ENCODE measurements at places on chromosomes 4 and X.

- no peak for DNase-seq
These were observed 249.4 kb upstream of the HTR2C start for GRCh38 chrX:114334473-114334982.

- DNase-seq, result no peak
These were observed 9.8 kb downstream of the PGRMC2 start for GRCh38 chr4:128277856-128278255.

GRCh38 chrX:150775569-150776350, 82.6 kb downstream of the MTMR1 start:
- DNase-seq, result no peak

DNA sequence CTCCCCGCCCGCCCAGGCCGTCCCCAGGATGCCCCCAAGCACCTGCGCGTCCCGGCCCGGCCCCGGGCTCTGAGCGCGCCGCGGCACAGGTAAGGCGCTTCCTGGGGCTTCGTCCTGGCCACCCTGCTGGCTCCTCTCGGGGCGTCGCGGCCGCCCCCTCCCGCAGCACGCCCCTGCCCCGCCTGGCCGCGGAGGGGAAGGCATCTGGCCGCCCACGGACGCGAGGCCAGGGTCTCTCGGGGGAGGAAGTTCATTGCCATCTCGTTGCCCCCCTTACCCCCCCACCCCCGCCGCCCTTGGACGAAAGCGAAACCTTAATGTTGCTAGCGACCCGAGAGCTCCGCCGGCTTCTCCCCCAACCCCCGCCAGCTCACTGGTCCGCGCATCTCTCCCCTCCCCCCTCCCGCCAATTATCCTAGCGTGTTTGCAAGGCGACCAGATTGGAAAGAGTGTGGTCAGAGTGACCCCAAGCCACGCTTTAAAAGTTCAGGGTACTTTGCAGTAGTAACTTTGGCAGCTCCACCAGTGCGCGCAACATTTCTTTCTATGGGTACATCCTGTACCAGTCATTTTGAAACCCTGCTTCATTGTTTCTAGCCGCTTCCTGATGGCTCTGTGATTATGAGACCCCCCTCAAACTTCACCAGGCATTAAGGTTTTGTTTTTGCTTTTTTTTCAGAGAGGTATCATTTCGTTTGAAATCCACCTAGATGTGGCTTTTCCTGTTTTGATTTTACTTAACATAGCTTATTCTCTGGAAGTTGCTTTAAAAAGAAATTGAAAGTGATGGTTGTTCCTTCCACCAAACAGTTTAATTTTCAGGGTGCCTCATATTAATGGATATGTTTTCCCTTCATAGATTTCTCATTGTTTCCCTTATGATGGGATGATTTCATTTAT, 626 bp downstream of the TBC1D1 start:
- DNase-seq, result peak; percentile 41

DNA sequence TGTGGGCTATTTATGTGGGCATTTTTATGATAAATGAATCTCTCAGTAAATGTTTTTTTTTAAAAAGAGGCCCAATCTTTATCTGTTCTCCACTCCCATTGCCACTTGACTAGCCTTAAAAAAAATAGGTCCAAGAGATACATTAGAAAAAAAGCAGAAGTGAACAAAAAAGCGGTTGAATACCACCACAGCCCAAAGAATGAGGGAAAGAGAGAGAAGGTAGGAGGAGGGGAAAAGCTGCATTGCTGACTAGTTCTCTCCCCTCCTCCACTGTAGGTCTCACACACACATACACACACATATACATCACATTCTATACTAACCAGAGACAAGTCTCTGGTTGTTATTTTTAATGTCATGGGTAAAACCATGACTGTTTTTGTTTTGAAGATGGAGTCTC, 95.8 kb upstream of the IL13RA1 start:
- no peak for DNase-seq

GRCh38 chrX:65712005-65712806, 44.8 kb downstream of the MSN start:
- DNase-seq, result no peak

DNA sequence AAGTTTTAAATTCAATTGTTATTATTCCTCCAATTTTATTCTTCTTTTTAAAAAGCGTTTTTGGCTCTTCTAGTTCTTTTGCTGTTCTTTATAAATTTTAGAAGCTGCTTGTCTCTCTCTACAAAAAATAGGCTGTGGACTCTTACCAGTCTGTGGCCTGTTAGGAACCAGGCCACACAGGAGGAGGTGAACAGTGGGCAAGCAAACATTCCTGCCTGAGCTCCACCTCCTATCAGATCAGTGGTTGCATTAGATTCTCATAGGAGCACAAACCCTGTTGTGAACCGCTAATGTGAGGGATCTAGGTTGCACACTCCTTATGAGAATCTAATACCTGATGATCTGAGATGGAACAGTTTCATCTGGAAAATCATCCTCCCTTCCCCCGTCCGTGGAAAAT, 23.1 kb downstream of the JADE3 start:
- DNase-seq, result no peak

GRCh38 chr4:71389149-71389827, 50.5 kb downstream of the SLC4A4 start:
- DNase-seq, result no peak

GRCh38 chrX:54357414-54358377, at the start of gene WNK3:
Gene WNK3 (minus strand): TSS chrX:54358046.
- DNase-seq, result peak; percentile 29
